ENCODE measurements at places on chromosomes 3 and 15.

- no peak for DNase-seq
Measured at GRCh38 chr3:124883766-124884473, 3.2 kb downstream of the ITGB5 start.

DNA sequence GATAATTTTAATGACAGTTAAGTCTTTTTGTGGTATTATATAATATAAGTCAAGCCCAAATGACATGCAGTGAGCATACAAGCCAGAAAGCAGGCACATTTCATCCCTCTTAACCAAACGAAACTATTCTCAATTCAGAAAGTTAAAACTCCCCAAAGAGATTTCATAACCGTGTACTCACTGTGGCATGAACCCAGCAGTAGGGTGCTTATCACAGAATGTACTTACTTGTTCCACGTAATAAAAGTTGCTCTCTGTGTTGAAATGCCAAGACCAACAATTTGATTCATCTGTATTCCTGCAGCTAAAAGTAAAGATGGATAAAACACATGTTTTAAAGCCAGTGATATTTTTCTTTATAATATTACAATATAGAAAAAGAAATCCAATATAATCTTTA, 12.1 kb downstream of the GK5 start:
- no peak for DNase-seq

- no peak for DNase-seq
Measured at GRCh38 chr15:98735895-98736617, 87.7 kb downstream of the IGF1R start.

DNA sequence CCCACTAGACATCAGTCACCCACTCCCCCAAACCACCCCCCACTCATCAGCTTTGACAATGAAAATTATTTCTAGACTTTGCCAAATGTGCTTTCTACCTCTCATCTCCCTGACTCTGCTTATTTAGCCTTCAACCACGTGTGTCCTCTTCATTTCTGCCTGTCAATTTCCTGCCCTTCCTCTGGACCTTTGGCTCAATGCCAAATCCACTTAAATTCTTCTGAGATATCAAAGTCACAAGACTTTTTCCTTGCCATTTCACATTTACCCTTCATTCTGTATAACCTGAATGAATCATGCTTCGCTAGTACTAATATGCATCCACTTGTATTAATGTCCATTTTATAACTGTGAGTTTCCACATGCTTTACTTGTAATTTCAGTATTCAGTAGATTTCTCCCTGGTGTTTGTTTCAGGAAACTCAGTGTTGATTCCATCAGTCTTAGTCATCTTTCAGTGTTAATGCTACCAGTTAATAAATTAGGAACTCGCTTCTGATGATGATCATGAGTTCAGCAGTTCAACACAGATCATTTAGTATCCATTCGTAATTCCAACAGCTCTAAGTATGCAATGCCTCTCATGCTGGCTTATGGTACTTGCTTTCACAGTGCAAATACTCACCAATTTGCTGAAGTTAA, 128.2 kb upstream of the OSTN start:
- DNase-seq = no peak
